Stimulated activated CD4-positive, alpha-beta T cell treated with anti-CD3 and anti-CD28 coated beads, Interleukin-15, amount 100 ng/mL, for 48 hours (primary cell): ENCODE measurements at places on chromosomes 4 and X.

DNA sequence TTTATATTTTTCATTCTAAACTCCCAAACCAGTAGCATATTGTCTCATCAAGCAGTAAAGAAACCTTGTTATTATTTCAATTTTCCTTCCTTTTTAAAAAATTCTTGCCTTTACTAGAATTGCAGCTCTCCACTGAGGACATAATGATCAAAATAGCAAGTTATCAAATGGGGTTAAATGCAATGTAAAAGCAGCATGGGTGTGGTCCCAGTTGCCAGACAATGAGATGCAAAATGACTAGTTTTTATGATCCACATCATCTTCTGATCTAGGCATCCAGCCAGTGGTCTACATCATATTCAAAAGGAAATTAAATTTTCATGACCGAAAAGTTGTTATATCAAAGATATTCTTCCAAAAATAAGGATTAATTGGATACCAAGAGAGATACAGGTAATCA, 427.9 kb upstream of the SMIM31 start:
- no peak for DNase-seq

DNA sequence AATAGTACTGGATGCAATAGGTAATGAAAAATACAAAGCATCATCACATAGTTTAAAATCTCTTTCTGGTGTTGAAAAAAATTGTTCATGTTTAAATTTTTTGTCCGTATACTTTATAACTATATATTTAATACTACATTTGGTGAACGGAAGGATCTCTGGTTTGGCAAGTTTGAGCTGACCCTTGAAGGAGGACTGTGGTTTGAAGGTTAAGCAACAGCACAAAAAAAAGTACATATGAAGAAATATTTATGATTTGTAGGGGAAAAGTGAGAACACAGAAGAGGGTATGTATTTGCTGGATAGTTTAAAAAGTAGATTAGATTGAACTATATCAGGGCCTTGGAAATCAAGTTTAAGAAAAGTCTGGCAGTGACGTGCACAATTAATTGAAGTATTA, 13.3 kb downstream of the SRP72 start:
- DNase-seq, result no peak

DNA sequence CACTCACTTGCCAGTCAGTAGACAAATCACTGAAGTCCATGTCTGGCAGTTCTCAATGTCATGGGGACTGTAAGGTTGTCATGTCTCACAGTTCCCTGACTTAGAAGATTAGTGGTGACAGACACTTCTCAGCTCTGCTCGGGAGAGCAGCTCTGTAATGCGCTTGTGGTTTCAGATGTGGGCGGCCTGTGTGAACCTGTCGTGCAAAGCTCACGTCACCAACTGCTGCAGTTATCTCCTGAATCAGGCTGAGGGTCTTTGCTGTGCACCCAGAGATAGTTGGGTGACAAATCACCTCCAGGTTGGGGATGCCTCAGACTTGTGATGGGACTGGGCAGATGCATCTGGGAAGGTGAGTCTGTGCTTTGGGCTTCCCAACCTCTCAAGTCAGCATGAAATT, at the start of gene IL9R:
Gene IL9R, plus strand, starts transcription at position 261 of the 400 bp plus-strand sequence. Its CDS starts 64 bp downstream, at position 325.
- DNase-seq, result peak; percentile 33

DNA sequence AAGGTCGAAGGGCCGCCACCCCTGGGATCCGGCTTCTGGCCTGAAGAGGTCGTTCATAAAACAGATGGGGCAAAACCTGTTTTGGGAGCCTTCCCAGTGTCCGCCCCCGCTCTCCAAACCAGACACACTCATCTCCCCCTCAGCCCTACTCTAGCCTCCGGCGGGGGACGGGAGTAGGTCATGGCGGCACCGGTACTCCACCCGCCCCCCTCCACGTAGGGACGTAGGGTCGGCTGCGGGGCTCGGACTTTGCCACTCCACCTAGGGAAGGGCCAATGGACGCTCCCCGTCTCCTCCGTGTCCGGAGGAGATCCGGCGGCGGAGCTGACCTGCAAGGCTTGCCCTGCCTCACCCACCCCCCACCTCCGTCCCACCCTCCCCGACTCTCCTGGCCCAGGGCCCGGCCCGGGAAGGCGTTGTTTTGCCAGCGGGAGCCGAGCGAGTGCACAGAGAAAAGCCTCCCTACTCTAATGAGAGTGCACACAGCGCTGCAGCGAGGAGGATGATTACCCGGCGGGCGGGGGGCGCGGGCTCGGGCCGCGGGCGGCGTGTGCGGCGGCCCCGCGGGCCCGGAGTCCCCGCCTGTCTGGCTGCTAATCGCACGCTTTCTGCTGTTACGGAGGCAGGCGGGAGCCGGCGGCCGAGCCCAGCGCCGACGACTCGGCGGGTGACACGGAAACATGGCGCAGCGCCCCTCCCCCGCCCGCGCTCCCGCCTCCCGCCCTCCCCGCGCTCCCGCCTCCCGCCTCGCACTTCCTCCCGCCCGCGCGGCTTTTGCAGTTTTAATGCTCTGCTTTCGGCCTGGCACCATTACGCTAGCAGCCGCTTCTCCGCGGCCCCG, 8.3 kb upstream of the BCOR start:
- no peak for DNase-seq

DNA sequence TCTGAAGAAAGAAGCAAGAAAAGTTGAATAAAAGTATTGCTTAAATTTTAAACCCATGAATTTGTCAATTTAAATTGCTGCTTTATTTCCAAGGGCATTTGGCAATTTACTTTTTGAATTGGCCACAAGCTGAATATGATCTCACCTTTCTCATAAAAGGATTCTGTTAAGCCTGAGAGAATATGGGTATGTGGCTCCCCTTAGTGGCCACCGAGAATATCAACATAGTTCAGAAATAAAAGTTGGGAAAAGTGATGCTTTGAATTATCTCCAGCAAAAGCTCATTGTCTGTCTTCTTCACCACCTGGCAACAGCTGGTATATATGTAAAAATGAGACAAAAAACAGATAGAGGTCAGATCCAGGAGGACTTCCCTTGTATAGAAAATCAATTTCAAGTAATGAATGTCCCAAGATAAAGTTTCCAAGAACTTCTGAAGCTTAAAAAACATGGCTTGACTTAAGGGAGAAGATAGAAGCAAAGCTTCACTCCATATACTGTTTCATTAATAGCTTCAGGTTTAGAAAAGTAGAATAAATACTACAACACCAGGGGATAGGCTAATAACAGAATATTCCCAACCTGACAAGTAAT, 290.7 kb upstream of the FAM241A start:
- no peak for DNase-seq

GRCh38 chrX:87517571-87518141, at the start of gene KLHL4:
Gene KLHL4 (plus strand): TSS chrX:87517802. CDS start chrX:87517894, 92 bp downstream.
- DNase-seq, result no peak

- no peak for DNase-seq
Observed at GRCh38 chr4:139756391-139757180, 91.0 kb downstream of the MGST2 start.

GRCh38 chr4:188941524-188942119, 802.4 kb downstream of the TRIML1 start:
- DNase-seq, result no peak

DNA sequence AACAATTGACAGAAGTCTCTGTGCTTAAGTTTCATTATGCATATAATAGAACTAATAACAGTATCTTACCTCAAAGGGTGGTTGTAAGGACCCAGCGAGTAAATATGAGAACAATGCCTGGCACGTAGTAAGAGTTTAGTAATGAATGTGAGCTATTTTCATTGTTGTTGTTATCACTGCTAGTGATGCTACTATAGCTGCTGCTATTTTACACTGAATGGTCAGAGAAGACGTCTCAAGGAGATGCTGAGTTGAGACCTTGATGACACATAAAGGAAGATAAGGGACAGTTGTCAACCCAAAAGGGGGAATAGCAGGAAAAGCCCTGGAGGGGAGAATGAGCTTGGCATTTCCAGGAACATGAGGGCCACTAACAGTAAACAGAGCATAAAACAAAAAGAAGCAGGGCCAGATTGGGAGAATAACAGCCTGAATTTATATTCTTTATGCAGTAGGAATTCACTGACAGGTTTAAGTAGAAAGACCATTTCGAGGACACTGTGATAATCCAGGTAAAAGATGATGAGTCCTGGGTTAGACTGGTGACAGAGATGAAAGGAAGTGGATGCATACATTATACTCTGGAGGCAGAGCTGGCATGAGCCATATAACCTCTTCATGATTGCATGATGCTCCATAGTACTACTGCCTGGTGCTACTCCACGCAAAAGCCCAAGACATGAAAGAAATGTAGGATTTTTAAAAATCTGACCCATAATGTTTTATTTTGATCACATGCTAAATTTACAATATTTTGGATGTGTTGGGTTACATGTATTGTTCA, 23.1 kb downstream of the ATP8A1 start:
- no peak for DNase-seq

GRCh38 chrX:110097920-110098319, 95.0 kb downstream of the TMEM164 start:
- DNase-seq, result no peak

GRCh38 chrX:34656467-34656841, 631 bp downstream of the TMEM47 start:
- DNase-seq, result no peak
